ENCODE measurements at places on chromosomes 16 and 17.

DNA sequence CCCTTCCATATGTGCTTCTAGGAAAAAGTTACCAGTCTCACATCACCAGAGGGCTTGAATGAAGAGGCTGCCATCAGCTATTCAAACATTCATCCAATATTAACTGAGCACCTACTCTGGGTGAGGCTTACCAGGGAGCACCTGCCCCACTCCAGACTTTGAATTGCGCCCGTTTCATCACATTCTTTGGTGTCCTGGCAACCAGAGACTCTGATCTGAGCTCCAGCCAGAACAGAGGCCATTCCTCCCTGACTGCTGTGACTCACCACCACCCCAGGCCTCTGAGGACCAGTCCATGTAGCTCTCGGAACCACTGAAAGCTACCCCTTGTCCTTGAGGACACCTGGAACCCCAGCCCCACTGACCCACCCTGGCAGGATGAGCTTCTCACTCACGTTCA, at the start of gene C16orf96:
Gene C16orf96 (plus strand): TSS at position 229 of the 400 bp plus-strand sequence. CDS start 150 bp downstream, at position 379.
- DNase-seq: no peak

GRCh38 chr17:44581868-44582267, 24.6 kb downstream of the FZD2 start:
- DNase-seq: peak; percentile 26

GRCh38 chr17:73290399-73291259, 21.2 kb downstream of the CDC42EP4 start:
- no peak for DNase-seq

DNA sequence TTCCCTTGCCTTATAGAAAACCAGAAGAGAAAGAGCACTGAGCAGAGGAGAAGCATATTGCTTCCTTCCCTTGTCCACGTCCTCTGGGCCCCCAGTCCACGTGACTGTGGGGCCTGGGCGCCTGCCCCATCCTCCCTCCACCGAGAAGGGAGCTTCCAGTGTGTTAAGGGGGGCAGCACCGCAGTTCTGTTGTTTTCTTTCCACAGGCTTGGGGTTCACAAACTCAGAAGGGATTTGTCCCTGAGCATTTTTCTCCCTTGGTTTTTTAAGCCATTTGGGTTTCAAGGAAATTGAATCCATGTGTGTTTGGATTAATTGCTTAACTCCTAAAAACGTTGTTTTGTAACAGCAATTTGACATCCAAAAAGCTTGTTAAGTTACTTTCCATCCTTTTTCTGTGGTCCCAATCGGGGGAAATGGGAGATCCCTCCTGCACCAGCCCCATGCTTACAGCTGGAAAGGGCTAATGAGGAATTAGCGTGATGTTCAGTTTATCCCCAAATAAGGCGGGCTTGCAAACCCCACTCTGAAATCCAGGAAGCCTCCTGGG, 347.5 kb upstream of the TNRC6C start:
- DNase-seq: no peak

DNA sequence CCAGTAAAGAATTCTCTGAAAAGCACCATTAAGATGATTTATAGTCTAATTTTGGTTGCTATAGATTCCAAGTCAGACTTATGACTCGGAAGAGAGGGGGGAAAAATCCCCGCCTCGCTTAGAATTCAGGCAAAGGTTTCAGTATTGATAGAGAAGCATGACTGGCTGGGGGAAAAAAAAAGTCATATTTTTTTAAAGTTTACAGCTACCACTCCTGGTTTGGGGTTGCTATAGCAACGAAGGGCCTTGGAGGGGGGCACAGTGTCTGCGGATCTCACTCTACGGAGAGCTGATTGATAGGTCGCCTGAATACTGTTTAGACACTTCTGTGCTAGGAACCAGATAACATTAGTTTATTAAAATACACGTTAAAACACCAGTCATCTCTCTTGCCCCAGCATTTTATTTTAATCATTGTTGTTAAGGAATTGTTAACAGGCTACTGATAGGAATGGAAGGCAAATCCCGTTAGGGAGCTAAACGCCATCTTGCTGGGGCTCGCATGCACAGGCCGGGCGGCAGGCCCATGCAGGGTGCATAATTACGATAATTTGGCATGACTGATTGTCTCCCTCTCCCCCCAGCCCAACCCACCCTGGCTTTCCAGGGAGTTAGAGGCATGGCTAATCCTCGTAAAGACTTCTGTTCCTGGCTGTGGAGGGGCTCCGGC, 380.0 kb upstream of the XYLT1 start:
- DNase-seq: no peak

GRCh38 chr16:67537636-67538591, 9.3 kb downstream of the RIPOR1 start:
- peak; percentile 81 for DNase-seq
